ENCODE measurements at places on chromosomes 16 and 17. TPM values are rescaled to one million over a fixed set of nuclear protein-coding genes. Genes with fewer than 3 reads are reported as not detected.

- no peak for DNase-seq
These were observed 516.4 kb downstream of the GRIN2A start for GRCh38 chr16:9665851-9666271.

DNA sequence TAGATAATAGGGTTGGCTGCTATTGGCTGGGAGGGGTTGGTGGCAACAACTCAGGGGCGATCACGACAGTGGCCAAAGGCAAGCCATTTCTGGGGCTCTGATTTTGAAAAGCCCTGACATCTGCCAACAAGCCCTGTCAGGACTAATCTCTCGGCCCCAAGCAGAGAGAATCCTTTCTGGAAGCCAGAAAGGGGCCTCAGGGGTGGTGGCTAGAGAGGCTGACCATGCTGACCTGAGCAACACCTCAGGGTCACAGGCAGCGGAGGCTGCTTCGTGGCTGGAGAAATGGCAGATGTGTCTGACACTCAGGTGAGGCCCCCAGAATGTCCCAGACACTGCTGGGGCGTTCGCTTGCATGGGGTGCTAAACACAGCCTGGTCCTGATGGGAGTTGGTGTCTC lies 35.0 kb upstream of the ZFP90 start:
- no peak for DNase-seq

DNA sequence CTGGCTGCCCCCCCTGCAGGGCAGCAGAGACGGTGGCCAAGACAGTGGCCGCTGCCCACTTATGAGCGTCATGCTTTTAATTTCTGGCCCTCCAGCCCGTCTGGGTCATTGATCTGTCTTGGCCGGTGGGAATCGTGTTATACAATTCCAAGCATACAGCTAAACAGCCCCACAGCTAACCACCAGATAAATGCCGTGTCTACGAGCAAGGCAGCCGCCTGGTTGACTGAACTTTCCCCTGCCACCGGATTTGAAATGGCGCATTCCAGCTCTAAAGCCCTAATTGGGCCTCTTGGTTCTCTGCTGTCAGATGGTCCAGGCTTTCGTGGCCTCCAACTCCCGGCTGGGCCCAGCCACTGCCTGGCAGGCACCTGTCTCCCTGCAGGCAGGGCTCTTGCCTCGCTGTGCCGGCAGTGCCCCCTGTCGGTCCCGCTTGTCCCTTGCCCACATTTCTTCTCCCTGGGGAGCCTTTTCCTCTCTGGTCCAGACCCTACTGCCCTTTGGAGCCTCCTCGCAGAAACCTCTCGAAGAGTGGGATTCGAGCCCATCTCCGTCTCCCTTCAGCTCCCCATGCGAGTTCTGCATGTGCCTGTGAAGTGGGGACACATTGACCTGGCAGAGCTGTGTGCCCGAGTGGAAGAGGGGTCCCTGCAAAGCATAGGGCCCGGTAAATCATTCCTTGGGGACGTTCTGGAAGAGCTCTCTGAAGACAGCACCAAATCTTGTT lies 1.8 kb upstream of the RBFOX3 start:
- peak; percentile 20 for DNase-seq

GRCh38 chr16:73068541-73069401 lies 20.8 kb upstream of the ZFHX3 start:
- DNase-seq: no peak

DNA sequence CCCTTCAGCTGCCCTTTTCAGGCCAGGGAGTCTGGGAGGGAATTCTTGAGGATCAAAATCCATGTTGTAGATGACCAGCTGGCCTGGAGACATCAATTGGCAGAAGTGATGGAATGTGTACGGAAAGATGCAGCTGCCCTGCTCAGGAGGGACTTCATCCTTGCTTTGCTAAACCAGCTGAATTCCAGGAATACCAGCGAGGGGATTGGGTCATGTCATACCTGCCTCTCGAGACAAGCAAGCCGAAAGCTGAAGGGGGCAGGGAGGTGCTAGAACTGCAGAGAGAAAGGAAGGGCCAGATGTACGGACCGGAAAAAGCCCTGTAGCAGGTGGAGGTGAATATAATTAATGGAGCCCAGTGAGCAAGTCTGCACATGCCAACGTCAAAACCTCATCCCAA lies 25.6 kb upstream of the NTN1 start:
- DNase-seq: no peak

- no peak for DNase-seq
These were observed 73.3 kb downstream of the MSI2 start for GRCh38 chr17:57329380-57330214.

Gene KRTAP3-1
- not detected for total RNA-seq

All from B cell (primary cell).